ENCODE measurements at places on chromosomes 12 and 14. TPM values are rescaled to one million over a fixed set of nuclear protein-coding genes. Genes with fewer than 3 reads are reported as not detected.

GRCh38 chr12:17588968-17589367 is 501.0 kb downstream of the RERGL start:
- DNase-seq, result no peak

DNA sequence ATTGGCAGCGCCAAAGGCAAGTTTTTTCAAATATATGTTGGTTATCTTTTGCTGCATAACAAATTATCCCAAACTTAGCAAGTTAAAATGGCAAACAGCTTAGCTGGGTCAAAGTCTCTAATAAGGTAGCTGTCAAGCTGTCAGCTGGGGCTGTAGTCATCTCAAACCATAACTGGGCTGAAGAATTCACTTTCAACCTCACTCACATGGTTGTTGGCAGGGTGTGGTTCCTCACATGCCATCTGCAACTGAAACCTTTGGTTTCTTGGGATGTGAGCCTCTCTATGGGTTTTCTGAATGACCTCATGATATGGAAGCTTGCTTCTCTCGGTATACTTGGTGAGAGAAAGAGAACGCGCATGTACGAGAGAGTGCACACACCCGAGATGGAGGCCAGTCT is 125.4 kb downstream of the LRIG3 start:
- no peak for DNase-seq

Gene DIO2
- 0.63 TPM for polyA plus RNA-seq

DNA sequence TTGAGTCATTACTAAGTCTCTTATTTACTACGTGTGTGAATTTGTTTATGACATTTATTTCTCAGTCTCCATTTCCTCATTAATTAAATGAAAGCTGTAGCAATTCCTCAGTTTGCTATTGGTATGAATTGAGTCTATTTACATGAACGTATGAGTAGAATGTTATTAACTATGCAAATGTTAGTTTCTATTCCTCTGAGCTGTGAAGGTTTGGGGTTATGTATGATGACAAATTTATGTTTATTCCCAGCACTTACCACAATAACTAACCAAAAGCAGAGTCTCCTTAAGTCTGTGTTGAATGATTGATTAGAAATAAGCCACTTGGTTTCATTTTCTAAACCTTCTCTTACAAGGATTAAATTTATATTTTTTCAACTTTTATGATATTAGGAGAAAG is 1340.9 kb downstream of the FSCB start:
- no peak for DNase-seq

Gene MYRFL
- polyA plus RNA-seq, result 3.0 TPM

GRCh38 chr12:46963977-46964971 is 115.1 kb upstream of the PCED1B start:
- no peak for DNase-seq

DNA sequence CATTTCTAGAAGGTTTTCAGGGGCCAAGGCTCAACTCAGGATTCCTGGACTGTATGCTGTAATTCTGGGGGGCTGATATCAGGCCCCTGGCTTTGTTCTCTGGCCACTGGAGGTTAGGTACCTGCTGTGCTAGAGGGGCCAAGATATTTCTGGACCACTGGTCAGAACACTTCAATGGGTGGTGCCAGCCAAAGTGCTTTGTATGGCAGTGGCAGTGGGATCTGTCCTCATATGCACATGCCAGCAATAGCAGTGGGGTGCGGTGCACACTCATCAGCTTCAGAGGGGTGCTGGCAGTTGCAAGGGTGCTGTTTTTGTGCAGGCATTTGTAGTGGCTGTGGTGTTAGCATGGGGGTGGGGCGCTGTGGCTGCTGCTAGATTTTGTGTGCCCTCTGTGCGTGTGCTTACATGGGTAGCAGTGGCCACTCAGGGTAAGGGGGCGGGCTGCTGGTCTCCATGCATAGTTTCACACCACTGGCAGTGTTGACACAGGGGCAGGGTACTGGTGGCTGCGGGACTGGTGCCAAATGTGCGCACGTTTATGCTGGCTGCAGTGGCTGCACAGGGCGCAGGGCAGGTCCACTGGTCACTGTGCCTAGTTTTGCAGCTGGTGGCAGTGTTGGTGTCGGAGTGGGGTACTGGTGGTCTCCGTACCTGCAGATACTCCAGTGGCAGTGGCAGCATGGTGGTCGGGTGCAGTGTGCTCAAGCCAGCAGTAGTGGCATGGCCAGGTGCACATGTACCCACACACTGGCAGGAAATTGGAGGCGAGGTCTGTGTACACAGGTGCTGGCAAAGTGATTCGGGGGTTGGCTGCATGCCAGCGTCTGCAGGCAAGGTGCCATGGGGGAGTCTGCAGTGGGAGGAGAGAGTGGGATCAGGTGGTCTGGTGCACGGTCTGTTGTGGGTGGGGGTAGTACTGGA is 12.6 kb downstream of the NOPCHAP1 start:
- no peak for DNase-seq

Gene PMCH
- 0.33 TPM for polyA plus RNA-seq

DNA sequence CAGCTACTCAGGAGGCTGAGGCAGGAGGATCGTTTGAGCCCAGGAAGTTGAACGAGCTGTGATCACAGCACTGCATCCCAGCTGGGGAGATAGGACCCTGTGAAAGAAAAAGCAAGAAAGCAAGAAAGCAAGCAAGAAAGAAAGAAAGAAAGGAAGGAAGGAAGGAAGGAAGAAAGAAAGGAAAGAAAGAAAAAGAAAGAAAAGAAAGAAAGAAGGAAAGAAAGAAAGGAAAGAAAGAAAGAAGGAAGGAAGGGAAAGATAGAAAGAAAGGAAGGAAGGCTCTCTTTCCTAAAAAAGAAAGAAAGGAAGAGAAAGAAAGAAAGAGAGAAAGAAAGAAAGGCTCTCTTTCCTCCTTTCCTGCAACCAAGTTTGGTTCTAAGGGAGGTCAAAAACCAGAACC is 380.3 kb downstream of the PCNX1 start:
- no peak for DNase-seq

Gene PLEK2
- polyA plus RNA-seq, result 2.2 TPM

All from renal pelvis (tissue), 12 donors.